ENCODE measurements at places on chromosomes 7 and 10. TPM values are rescaled to one million over a fixed set of nuclear protein-coding genes. Genes with fewer than 3 reads are reported as not detected.
A peak's percentile ranks its signal among the peaks of the same experiment; 100 is the strongest.

Gene EMX2
- total RNA-seq: not detected

Gene STRIP2
- 13.1 TPM for total RNA-seq

Gene TRRAP
- total RNA-seq: 48.2 TPM

DNA sequence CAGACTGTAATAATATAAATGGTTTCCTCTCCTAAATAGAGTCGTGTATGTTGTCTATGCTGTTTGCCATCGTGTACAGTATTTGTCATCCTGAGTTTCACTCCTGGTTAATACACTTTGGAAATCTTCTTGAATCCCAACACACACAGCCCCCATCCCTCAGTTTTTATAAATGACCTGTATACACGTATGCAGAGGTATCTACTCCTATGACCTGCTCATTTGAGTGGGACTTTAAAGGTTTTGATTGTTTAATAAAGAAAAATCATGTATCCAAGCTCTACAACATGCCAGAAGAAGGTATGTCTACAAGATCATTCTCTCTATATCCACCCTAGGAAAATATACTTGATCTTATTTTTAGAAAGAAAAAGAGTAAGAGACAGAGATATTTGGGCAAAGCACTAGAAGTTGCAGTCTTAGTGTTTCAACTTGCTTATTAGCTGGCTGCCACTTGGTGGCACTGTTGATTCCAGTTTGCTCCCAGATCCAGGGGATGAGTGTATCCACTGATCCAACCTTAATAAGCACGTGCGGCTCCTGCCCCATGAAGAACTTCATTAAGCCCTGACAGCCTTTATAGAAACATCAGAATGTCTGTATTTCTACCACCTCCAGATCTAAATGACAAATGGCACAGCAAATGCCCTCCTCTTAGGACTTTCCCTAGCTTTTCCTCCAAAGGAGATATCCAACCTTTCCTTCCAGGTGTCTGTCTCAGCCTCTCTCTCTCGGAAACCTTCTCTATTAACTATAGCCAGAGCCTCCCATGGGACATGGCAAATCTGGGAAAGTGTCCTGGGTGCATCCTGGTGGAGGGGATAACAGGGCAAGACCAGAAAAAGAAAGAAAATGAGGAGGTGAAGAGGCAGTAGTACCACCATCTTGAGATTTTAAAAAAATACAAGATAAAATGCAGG, 181.6 kb upstream of the NEBL start:
- H3K4me1 ChIP-seq: no peaks in the 10 kb centered on the region
- peaks cover 3% of the 10 kb centered on the region for H3K27me3 ChIP-seq
- H3K4me3 ChIP-seq: no peak overlapping the region
- H3K27ac ChIP-seq: no peak overlapping the region
- no peaks in the 10 kb centered on the region for H3K36me3 ChIP-seq

DNA sequence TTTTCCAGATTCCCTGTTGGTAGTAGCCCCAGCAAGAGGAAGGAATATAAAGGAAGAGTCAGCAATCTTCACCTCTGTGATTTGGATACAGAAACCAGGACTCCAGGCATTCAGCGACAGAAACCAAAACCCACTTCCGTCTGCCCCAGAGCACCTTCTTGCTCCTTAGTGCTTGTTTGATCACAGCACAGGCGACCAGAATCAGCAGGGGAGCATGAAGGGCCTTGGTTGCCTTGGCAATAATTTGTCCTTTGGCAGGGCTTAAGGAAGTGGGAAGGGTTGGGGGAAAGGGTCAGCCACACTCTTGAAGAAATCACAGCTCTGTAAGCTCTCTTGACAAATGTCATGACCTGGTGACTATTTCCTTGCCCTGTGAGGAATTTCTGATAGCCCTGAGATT, 379.6 kb downstream of the OTUD1 start:
- H3K27ac ChIP-seq: no peak overlapping the region
- no peak for DNase-seq
- H3K4me1 ChIP-seq: no peaks in the 10 kb centered on the region

- peak overlapping the region; percentile 99 for H3K4me3 ChIP-seq
- DNase-seq: peak; percentile 74
- H3K27me3 ChIP-seq: no peaks in the 10 kb centered on the region
- H3K36me3 ChIP-seq: peaks cover 34% of the 10 kb centered on the region
- H3K4me1 ChIP-seq: peaks cover 56% of the 10 kb centered on the region
- H3K27ac ChIP-seq: peak overlapping the region; percentile 95
These were observed 2.5 kb downstream of the TRIM8 start for GRCh38 chr10:102646610-102647442.

- H3K27me3 ChIP-seq: peaks cover 5% of the 10 kb centered on the region
- H3K4me1 ChIP-seq: no peaks in the 10 kb centered on the region
- no peak for DNase-seq
- H3K4me3 ChIP-seq: no peak overlapping the region
- H3K27ac ChIP-seq: no peak overlapping the region
- no peaks in the 10 kb centered on the region for H3K36me3 ChIP-seq
These were observed 426.4 kb downstream of the TCERG1L start for GRCh38 chr10:130885021-130885655.

Data from activated CD8-positive, alpha-beta T cell treated with anti-CD3 and anti-CD28 coated beads for 36 hours (primary cell).